Prostate gland (tissue), 2 donors: ENCODE measurements at places on chromosomes 2 and 18. TPM values are rescaled to one million over a fixed set of nuclear protein-coding genes. Genes with fewer than 3 reads are reported as not detected.

DNA sequence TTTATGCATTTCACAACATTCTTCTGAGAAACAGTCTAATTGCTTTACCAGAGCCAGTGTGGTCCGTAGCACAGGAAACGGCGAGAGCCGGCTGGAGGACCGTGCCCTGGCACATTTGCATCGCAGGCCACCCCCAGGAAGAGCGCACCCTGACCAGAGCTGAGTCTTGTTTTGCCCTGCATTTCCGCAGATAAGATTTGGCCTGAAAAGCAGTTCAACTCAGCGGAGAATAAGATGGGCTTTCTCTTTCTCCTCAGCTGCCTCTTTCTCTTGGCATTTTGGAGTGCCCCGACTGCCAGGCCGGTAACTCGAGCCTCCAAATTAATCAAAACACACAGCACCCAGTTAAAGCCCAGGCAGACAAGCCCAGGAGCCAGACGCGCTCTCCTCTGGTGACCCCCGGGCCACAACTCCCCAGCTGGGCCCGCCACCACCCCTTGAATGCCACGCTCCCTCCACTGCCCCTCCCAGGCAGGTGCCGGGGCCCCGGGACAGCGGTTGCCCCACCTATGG, 464 bp downstream of the COL4A4 start:
- H3K36me3 ChIP-seq: no peaks in the 10 kb centered on the region
- peak overlapping the region; percentile 50 for H3K4me3 ChIP-seq
- no peak for DNase-seq
- no peaks in the 10 kb centered on the region for H3K27me3 ChIP-seq

DNA sequence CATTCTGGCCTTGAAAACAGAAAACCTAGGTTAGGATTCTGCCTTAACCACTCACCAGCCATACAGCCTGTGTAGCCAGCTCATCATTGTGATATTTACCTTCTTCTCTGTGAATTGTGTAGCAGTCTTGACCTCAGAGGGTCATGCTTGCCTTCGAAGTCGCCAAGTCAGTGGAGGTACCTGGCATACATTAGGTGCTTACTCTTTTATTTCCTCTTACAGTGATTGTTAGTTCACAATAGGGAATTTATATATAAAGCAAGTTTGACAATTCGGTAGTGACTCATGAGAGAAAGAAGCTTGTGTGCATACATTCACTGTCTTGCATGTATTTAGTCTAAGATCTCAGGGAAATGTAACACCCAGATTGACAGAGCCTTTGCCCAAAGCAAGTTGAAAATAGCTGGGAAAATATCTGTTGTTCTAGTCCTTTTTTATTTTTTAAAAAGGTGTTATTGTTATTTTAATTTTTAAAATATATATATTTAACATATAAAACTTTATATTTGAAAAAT, 290.6 kb downstream of the PTGR3 start:
- no peak for DNase-seq
- H3K4me1 ChIP-seq: no peaks in the 10 kb centered on the region
- H3K36me3 ChIP-seq: no peaks in the 10 kb centered on the region
- no peak overlapping the region for H3K27ac ChIP-seq

The TTN gene
- total RNA-seq: 10.3 TPM

GRCh38 chr2:12270876-12271588, 445.7 kb upstream of the TRIB2 start:
- H3K4me1 ChIP-seq: peaks cover 3% of the 10 kb centered on the region
- H3K27me3 ChIP-seq: no peaks in the 10 kb centered on the region
- DNase-seq: no peak
- H3K27ac ChIP-seq: no peak overlapping the region

The SP140 gene
- 0.51 TPM for total RNA-seq

DNA sequence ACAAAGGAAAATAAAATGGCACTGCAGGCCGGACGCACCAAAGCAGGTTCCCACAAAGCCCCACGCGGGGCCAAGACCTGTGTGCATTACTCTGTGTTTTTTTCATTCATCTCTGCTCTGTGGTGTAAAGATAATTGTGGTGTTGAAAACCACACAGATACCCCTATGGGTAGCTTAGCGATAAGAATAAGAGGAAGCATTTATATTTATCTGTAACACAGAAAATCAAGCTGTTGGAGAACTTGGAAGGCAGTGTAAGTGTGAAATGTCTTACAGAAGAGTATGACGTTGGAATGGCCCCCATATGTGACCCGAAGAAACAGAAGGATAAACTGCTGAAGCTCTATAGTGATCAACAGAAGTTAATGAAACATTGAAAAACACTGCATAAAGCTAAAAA, 20.3 kb upstream of the MARCO start:
- no peaks in the 10 kb centered on the region for H3K27me3 ChIP-seq
- H3K36me3 ChIP-seq: no peaks in the 10 kb centered on the region
- no peak for DNase-seq

DNA sequence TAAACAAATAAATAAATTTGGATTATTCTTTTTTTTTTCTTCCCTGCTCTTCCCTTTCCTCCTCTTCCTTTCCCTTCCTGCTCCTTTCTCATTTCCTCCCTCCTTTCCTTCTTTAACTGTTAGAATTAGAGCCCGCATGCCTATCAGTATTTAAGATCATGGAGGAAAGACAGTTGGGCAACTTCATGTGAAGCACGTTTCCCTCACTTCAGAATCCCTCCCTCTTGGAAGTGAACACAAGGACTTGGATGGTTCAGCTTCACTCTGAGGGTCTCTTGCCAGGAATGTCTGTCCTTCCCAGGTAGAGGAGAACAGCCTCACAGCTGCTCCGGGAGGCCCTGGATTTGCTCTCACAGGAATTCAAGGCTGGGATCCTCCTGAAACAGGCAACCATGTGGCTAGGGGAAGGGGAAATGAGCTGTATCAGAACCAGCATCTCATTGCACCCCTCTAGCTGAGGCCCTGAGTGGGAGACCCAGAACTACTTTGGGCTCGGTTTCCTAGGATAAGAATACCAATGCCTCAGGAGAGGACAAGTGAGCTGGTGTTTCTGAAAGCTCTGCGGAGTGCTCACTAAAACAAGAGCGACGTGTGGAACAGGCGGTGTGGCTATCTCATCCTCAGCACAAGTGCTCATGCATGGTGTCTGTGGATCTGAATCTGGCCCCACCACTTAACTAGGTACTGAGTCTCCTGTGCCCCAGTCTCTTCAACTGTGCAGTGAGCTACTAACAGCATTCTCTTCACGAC, 230.5 kb downstream of the MYCN start:
- no peak overlapping the region for H3K4me3 ChIP-seq
- H3K27me3 ChIP-seq: no peaks in the 10 kb centered on the region
- H3K4me1 ChIP-seq: no peaks in the 10 kb centered on the region
- no peak overlapping the region for H3K27ac ChIP-seq
- H3K36me3 ChIP-seq: no peaks in the 10 kb centered on the region

The NDUFB3 gene
- total RNA-seq: 45.5 TPM

GRCh38 chr2:35852-36251, 10.5 kb downstream of the FAM110C start:
- H3K4me1 ChIP-seq: no peaks in the 10 kb centered on the region
- DNase-seq: peak; percentile 71
- no peaks in the 10 kb centered on the region for H3K27me3 ChIP-seq
- no peak overlapping the region for H3K27ac ChIP-seq
- H3K4me3 ChIP-seq: no peak overlapping the region
- no peaks in the 10 kb centered on the region for H3K36me3 ChIP-seq

DNA sequence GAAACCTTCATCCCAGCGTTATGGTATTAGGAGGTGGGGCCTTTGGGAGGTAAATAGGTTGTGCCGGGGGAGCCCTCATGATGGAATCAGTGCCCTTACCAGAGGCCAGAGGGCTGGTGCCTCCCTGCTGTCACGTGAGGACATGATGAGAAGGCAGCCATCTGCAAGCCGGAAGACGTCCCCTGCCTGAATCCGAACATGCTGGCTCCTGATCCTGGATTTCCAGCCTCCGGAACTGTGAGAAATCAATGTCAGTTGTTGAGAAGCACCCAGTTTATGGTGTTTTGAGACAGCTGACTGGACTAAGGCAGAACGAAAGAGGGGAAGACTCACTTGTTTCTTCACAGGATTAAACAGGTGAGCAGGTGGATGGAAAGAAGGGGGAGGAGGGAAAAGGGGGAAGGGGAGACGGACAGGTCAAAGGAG, 13.0 kb upstream of the KLF11 start:
- no peak overlapping the region for H3K27ac ChIP-seq
- H3K36me3 ChIP-seq: no peaks in the 10 kb centered on the region
- H3K4me1 ChIP-seq: no peaks in the 10 kb centered on the region
- no peak overlapping the region for H3K4me3 ChIP-seq

DNA sequence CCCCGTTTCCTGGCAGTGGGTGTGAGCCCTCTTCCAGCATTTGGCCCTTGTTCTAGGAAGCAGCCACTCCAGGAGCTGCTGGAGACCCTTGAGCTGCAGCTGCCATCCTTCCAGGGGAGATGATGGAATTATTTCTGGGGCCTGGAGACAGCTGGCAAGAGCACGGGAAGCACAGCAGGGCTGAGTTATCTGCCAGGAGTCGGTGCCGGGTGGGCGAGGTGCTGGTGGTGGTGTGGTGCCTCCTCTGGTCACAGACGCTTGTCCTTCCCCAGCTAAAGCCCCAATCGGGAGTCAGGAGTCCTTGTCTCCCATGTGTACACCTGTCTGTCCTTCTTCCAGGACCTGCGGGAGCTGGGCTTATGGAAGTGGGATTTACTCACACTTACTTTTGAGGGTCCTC, 36.0 kb downstream of the DPYSL5 start:
- H3K27me3 ChIP-seq: no peaks in the 10 kb centered on the region
- no peak for DNase-seq
- no peaks in the 10 kb centered on the region for H3K4me1 ChIP-seq

The MYO3B gene
- total RNA-seq: 0.09 TPM

DNA sequence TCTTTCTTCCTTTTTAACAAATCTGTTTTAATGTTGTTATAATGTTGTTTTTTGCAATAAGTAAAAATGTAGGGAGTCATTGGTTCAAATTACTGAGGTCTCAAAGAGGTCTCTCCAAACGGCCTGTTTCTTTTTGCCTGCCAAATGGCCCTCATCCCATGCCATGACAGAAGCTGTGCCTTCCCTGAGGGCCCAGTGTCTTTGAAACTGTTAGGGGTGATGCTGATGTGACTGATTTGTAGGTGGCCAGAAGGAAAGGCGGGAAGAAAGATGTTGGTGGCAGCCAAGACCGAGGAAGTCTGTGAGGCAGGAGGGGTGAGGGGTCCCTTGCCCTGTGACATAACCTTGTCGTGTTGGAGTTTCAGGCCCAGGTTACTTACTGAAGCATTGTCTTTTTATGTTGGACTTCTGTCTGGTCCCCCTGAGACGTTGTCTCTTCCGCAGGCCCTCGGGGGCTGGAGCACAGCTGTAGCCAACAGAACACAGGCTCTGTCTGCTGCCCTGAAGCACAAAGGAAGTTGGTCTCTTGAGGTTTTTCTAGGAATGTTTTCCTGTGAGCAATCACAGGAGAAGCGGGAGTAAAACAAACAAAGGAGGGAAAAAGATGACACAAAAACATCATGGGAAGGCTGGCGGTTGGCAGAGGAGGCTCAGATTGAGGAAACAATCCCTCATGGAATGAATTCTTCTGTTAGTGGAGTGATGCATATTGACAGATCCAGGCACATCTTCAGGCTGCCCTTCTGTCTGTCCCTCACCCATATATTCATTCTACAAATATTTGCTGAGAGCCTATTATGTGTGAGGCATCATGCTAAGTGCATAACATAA, 4.9 kb upstream of the ST3GAL5 start:
- no peaks in the 10 kb centered on the region for H3K36me3 ChIP-seq
- no peak for DNase-seq
- no peaks in the 10 kb centered on the region for H3K4me1 ChIP-seq

- DNase-seq: no peak
- H3K27me3 ChIP-seq: no peaks in the 10 kb centered on the region
- no peak overlapping the region for H3K27ac ChIP-seq
- peaks cover 8% of the 10 kb centered on the region for H3K4me1 ChIP-seq
Observed at GRCh38 chr2:234374736-234375135, 122.1 kb downstream of the ARL4C start.

DNA sequence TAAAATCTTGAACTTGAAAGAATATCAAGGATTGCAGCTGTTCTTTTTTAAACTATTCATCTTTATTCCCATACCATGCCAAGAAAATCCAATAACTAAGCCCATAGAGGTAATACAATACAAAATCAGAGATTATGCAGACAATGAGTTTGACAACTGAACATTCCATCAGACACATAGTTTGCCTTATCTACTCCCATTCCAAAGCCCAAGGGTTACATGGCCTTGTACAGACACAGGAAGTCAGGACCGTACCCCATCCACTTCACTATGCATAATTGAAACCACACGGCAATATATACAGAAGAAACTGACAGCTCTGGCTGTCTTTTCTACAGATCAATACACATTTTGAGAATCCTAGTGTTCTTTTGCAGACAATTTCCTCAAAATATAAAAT, 181.3 kb downstream of the TMX3 start:
- no peak for DNase-seq
- H3K4me3 ChIP-seq: no peak overlapping the region
- no peak overlapping the region for H3K27ac ChIP-seq
- no peaks in the 10 kb centered on the region for H3K4me1 ChIP-seq

GRCh38 chr18:77395953-77396352, 146.3 kb downstream of the GALR1 start:
- H3K27ac ChIP-seq: no peak overlapping the region
- no peaks in the 10 kb centered on the region for H3K27me3 ChIP-seq
- H3K4me1 ChIP-seq: no peaks in the 10 kb centered on the region
- no peak for DNase-seq
- no peak overlapping the region for H3K4me3 ChIP-seq

The TUBA4B gene
- not detected for total RNA-seq

GRCh38 chr2:240392084-240392947, 43.1 kb upstream of the GPC1 start:
- no peaks in the 10 kb centered on the region for H3K4me1 ChIP-seq
- no peak overlapping the region for H3K27ac ChIP-seq
- no peak for DNase-seq

DNA sequence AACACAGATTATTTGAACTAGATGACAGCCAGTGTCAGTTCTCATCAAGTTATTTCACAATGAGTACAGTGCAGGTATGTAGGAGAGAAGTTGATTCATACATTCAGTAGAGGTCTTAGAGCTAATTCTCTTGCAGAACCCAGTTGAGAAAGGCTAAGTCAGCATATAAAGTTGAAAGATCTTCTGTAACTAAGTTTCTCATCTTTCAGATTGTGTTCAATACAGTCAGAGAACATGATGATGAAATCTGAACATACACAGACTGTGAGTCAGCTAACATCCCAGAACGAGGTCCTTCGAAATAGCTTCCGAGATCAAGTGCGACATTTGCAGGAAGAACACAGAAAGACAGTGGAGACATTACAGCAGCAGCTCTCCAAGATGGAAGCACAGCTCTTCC, 41.9 kb upstream of the LIMS1 start:
- H3K4me1 ChIP-seq: no peaks in the 10 kb centered on the region
- H3K4me3 ChIP-seq: no peak overlapping the region
- H3K27ac ChIP-seq: no peak overlapping the region
- no peaks in the 10 kb centered on the region for H3K27me3 ChIP-seq
- no peak for DNase-seq
- H3K36me3 ChIP-seq: no peaks in the 10 kb centered on the region
